GM12865 (cell line): ENCODE measurements at places on chromosomes 6 and 20.
A peak's percentile ranks its signal among the peaks of the same experiment; 100 is the strongest.

GRCh38 chr6:121912905-121913304 lies 477.5 kb downstream of the GJA1 start:
- no peak for DNase-seq

DNA sequence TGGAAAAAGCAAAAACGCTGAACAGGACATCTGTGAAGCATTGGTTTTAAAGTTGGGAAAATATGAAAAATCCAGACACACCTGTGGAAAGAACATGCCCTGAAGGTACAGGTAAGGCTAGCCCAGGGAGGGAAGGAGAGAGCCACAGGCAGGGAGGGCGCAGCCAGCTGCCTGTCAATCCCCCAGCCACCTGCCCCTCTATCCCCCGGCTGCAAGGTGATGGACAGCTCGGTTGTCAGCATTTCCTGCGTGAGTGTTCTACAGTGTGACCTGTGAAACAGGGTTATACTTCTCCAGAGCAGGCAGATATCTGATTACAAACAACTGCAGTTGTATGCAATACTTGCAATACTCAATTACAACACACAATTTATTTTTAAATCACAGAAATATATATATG lies 358.1 kb downstream of the SMOC2 start:
- no peak for DNase-seq

- no peak for DNase-seq
Measured at GRCh38 chr20:59600472-59600871, 3.9 kb upstream of the PHACTR3 start.

DNA sequence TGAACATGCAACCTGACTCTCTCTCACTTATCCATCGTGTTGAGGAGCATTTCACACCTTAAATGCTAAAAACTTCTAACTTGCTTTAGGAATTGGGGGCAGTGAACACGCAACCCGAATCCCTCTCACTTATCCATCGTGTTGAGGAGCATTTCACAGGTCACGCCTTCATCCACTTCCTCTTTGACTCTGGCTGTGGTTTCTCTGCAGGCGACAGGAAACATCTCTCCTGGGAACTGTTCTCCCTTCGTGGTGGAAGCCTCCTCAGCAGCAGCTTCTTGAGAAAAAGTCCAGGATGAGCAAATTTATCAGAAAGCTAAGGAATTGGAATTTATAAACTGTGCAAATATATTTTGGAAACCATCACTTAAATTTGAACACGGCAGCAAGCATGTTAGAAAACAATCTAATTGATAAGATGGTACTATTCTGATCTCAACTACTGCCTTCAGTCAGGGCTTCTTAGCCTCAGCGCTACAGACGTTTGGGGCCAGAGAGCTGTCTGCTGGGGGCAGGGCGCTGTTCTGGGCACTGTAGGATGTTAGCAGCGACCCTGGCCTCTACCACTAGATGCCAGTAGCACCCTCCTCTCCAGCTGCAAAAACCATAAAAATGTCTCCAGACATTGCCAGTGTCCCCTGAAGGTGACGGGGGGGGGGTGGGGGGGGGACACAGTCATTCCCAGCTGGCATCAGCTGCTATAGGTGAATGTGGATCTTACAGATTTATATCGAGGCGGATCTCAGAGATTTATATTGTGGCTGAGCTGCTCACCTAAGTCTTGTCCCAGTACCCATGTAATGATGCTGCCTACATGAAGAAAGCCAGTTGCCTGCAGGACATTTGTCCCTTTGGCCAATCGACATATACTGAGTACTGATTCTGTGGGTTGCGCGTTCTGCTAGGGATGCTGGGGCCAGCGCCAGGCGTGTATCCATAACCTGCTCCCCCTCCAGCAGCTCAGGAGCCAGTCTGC lies 26.2 kb downstream of the CTCFL start:
- DNase-seq: peak; percentile 70

DNA sequence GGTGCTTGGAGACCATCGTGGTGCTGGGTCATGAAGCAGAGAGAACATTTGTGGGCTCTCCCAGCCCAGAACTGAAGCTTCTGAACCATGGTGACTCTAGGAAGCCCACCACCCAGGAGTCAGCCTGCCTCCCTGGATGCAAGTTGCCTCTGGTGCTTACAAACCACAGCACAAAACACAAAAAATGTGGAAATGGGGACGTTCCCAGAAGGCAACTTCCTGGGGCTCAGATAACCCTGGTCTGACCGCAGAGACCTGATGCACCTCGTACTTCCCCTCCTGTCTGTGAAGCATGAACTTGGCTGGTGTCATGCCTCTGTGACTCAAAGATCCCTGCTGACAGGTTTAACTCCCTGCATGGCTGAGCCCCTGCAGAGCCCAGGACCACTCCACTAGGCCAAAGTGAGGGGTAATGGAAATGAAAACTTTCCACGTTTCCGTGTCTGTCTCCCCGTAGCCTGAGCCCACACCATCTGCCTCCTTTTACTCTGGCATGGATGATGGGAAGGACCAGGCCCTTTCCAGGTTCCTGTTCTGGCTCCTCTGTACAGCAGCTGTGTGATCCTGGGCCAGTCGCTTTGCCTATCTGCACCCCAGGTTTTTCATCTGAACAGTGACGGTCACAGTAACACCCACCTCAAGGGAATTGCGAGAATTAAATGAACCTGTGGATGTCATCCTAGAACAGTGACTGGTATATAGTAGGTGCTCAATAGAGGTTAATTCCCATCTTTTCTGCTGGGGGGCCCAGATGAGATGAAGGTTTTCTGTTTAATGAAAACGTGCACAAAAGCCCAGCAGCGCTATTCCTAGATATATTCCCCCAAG lies 57.7 kb downstream of the PPP1R16B start:
- peak; percentile 87 for DNase-seq

GRCh38 chr20:50038574-50038991 lies 55.8 kb downstream of the SNAI1 start:
- no peak for DNase-seq

GRCh38 chr6:63573899-63574553 lies 1.7 kb downstream of the LOC128125822 start:
- peak; percentile 64 for DNase-seq

DNA sequence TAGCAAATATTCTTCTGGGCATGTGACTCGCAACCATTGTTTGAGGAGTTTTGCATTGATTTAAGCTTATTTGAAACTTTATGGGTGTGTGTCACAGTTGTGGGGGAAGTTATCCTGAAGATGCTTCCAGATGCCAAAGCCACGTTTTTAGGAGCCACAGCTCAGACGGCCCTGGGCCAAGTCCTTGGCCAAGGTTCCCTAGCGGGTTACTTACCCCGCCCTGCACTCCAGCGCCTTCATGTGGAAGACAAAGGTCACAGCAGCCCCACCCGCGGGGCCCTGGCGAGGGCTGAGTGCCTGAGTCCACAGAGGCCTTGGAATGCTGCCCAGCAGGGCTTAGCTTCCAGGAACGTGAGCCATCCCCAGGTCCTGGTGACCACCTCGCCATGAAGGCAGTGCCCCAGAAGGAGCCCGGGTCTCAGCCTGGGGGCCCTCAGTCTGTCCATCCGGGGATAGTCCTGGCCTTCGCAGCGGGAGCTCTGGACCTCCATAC lies 308.3 kb downstream of the CDH4 start:
- DNase-seq: no peak
